ENCODE measurements at places on chromosomes 5 and 9.

DNA sequence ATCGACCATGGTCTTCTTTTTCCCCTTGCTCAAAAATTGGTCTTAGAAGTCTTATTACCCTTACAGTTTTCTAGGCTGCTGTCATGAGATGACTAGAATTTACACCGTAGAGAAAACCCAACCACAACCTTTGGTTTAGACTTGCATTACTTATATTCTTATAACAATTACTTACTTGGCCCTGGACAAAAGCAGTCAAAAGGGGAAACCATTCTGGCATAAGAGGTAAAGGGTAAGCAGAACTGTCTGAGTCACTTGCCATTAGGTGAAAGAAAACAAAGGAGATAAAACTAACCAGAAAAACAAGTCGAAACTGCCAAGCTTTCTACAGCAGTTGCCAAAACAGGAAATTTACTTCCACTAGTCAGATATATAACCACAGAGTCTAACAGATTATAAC is 17.9 kb downstream of the TMEM245 start:
- DNase-seq = no peak

GRCh38 chr9:127832248-127832647 is 22.2 kb downstream of the ENG start:
- no peak for DNase-seq

DNA sequence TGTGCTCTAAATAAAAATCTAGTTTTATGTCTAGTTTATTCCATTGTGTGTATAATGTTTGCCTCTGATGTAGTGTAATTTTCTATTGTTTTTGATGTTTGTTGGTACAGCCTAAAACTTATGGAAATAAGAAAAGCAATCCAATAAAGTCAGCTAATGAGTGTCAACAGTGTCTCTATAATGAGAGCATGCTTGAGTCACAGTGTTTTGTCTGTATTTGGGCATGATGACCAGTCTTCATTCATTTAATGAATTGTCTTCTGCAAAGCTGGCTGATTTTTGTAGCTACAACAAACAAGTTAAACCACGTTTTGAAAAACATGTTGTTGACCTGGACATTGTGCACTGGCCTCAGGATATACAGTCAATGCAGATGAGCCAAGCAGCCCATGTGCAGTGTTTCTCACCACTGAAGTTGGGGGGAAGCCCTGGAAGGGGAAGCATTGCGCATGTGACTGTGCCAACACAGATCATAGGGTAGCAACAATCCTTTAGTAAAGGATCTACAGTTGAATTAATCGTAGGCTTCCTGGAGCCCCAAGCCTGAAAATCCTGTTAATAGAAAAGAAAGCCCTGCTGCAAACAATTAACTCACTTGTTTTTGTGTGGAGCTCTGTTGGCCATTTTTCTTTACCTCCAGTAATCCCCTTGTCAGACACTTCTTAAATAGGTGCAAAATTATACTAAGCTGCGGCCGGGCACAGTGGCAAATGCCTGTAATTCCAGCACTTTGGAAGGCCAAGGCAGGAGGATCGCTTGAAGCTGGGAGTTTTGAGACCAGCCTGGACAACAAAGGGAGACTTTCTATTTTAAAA is 88.0 kb downstream of the INIP start:
- no peak for DNase-seq

DNA sequence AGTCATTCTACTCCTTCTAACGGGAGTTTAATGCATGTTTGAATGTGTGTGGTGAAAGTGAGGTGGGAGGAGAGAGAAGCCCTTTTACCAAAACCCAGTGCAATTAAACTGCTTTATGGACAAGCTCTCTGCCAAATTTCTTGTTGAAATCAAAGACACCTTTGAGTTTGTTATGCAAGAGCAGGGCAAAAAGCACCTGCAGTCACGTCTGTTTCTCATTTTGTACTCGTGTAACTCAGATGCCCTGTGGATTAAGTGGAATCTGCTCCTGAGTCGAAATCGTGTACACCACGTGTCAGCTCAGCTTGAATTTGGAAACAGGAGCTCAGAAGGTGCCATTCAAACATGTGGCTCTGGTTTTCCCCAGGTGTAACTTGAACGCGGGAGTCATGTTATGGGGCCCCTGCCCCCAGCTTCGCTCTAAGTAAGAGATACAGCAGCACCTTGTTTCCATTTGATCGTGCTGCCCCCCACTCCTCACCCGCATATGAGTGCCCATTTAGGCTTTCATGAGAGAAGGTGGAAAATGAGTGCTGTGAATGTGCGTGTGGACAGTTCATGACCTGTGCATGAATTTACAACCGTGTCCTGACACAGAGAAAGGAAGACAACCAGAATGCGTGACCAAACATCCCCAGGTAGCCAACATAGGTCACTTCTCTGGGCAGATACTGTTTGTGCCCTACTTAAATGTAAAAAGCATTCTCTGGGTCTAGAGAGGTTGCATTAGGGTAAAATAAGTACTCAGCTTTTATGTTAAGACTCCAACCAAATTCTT is 347.0 kb upstream of the SLC30A5 start:
- no peak for DNase-seq

- DNase-seq = no peak
These were observed 1503.0 kb downstream of the EFNA5 start for GRCh38 chr5:106167766-106168165.

- DNase-seq = peak; percentile 80
These were observed 1.8 kb upstream of the FAM78A start for GRCh38 chr9:131277910-131278701.

GRCh38 chr5:55037046-55037771 is 13.2 kb downstream of the GZMK start:
- peak; percentile 72 for DNase-seq

- no peak for DNase-seq
These were observed 62.0 kb downstream of the CAVIN4 start for GRCh38 chr9:100639854-100640253.

- DNase-seq = no peak
These were observed 33.6 kb downstream of the NR2F1 start for GRCh38 chr5:93616538-93617174.
